ENCODE measurements at places on chromosomes 13 and 19.

GRCh38 chr19:14477418-14478112, 2.4 kb upstream of the PTGER1 start:
- no peak for DNase-seq

- no peak for DNase-seq
Observed at GRCh38 chr19:11196406-11197287, 698 bp downstream of the KANK2 start.

- no peak for DNase-seq
Observed at GRCh38 chr13:50797091-50797490, 46.4 kb downstream of the DLEU7 start.

DNA sequence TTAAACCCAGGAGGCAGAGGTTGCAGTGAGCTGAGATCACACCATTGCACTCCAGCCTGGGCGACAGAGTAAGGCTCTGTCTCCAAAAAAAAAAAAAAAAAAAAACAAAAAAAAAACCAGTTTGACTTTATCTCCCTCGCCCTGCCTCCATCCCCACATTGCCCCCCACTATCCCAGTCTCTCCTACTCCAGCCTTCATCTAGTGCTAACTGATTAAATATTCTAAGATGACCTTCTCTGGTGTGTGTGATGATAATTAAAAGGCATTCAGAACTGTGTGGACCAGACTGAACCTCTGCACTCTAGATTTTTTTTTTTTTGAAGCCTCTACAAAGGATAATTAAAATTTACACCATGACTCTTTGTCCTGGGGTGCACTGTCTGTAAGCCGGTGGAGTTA, 6.0 kb upstream of the DLL3 start:
- DNase-seq = no peak

GRCh38 chr13:113361406-113361805, 2.5 kb downstream of the GRTP1 start:
- DNase-seq = no peak

GRCh38 chr19:6518145-6518911, 12.5 kb upstream of the TNFSF9 start:
- no peak for DNase-seq

DNA sequence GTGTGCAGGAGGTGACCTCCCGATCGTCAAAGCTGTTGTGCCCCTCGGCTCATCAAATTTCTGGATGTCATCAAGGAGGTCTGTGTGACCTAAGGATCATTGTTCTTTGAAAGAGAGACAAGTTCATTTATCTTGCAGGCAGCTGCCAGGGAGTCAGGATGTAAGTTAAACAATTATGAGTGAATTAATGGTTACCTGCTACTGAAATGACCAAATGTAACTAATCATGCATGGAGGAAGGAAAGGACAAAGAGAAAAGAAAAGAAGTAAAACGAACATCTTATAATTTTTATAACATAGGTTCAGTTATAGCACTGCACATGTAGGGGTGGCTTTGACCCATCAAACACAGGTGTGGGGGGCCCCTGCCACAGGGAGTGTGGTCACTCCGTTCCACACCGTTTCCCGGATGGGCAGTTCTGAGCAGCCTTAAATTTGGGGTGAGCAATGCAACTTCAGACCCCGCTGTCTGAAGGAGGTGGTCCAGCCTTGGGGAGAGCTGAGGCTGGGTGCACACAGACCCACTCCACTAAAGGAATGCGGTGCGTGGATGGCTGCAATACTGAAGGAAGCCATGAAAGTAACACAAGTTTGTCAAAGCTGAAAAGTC, 5.3 kb downstream of the CD22 start:
- DNase-seq = no peak

DNA sequence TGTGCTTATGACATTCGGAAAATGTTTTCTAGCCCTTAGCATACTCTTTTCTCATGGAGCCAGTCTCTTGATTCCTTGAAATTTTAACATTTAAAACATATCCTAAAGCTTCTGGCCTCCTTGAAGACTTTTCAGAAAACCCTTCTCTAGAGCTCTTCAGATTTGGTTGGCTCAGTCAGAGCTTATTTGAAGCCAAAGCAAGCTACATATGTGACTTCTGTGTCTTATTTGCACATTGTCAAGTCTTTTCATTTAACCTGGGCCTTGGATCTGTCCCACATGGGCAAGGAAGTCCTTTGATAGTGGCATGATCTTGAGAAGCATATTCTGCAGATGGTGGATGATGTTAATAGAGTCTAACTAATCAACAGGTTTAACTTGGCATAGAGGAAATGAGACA, 116.5 kb downstream of the LACC1 start:
- DNase-seq = no peak

- no peak for DNase-seq
Observed at GRCh38 chr13:87942205-87942604, 271.0 kb downstream of the SLITRK5 start.

DNA sequence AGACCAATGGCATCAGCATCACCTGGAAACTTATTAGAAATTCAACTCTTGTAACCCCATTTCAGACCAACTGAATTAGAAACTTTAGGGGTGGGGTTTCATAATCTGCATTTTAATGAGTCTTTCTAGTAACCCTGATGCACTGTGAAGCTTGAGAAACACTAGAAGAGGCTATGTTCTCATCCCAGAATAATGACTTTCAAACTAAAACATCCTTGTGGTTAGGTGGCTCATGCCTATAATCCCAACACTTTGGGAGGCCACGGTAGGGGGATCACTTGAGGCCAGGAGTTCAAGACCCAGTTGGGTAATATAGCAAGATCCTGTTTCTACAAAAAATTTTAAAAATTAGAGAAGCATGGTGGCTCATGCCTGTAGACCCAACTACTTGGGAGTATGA, 402.4 kb downstream of the DLEU7 start:
- no peak for DNase-seq

GRCh38 chr13:40981949-40982348, 37.2 kb downstream of the ELF1 start:
- no peak for DNase-seq

GRCh38 chr19:19587771-19588170, 30.7 kb downstream of the PBX4 start:
- DNase-seq = no peak

All from foreskin melanocyte (primary cell).